ENCODE measurements at places on chromosomes 4 and X. TPM values are rescaled to one million over a fixed set of nuclear protein-coding genes. Genes with fewer than 3 reads are reported as not detected.

The SPANXN4 gene
- not detected for total RNA-seq

The SMR3A gene
- not detected for total RNA-seq

DNA sequence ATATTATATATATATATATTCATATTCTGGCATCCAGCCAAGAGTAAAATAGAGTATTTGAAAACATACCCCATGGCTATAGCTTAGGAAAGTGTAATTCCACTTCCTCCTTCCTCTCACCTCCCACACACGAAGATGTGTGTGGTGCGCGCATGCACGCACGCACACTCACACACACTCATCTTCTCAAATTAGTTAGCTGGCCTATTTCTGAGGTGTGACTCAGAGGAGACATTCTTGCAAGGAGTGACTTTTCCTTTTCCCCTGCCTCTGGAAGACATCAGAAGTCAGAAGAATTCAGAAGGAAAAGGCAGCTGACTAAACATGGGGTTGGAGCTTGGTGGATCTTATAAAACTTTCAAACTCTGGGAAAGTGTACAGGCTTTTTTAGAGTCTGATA lies 8.8 kb downstream of the ENPEP start:
- no peaks in the 10 kb centered on the region for H3K36me3 ChIP-seq
- no peak overlapping the region for H3K27ac ChIP-seq
- H3K4me1 ChIP-seq: peaks cover 5% of the 10 kb centered on the region
- no peak for DNase-seq
- H3K4me3 ChIP-seq: no peak overlapping the region

DNA sequence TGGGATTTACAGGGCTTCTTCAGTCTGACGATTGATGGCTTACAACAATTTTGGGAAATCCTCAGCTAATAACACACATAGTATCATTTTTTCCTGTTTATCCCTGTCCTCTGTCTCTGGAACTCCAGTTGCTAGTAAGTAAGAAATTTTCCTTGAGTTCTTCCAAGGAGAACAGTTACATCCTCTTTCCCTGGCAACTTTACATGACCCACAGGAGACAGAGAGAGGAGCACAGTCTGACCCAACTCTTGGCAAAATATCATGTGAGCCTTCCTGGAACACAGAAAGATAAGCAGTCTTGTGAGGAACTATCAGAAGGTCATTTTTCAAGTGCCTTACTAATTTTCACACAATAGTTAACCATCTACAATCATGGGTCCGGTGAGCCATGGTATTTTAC lies 578.7 kb upstream of the PABPC4L start:
- H3K27me3 ChIP-seq: no peaks in the 10 kb centered on the region
- no peaks in the 10 kb centered on the region for H3K36me3 ChIP-seq
- no peak overlapping the region for H3K4me3 ChIP-seq
- H3K27ac ChIP-seq: no peak overlapping the region
- no peaks in the 10 kb centered on the region for H3K4me1 ChIP-seq

GRCh38 chrX:10110316-10110935 lies 46.3 kb upstream of the CLCN4 start:
- no peaks in the 10 kb centered on the region for H3K27me3 ChIP-seq
- H3K4me1 ChIP-seq: no peaks in the 10 kb centered on the region
- DNase-seq: no peak
- no peaks in the 10 kb centered on the region for H3K36me3 ChIP-seq

DNA sequence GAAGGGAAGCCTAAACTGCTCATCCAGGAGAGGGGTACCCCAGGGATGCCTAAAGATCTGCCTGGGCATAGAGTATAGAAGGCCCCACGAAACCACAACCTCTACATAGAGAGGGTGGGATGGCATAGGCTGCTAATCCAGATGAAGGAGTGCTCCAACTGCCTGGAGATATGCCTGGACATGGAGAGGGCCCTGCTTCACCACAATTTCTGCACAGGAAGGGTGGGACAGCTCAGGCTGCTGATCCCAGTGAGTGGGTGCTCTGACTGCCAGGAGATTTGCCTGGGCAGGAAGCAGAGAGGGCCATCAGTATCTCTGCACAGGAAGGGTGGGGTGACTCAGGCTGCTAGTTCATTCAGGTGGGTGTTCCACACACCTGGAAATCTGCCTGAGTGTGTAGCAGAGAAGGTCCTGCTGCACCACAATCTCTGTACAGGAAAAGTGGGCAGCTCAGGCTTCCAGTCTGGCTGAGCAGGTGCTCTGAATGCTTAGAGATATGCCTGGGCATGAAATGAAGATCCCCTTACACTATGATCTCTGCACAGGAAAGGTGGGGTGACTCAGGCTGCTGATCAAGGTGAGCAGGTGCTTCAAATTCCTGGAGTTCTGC lies 61.1 kb downstream of the ZNF518B start:
- no peaks in the 10 kb centered on the region for H3K36me3 ChIP-seq
- H3K4me1 ChIP-seq: no peaks in the 10 kb centered on the region
- no peak overlapping the region for H3K4me3 ChIP-seq
- DNase-seq: no peak
- no peak overlapping the region for H3K27ac ChIP-seq

- H3K27ac ChIP-seq: no peak overlapping the region
- H3K36me3 ChIP-seq: no peaks in the 10 kb centered on the region
- no peaks in the 10 kb centered on the region for H3K27me3 ChIP-seq
- H3K4me1 ChIP-seq: no peaks in the 10 kb centered on the region
- no peak overlapping the region for H3K4me3 ChIP-seq
- DNase-seq: no peak
These were observed 89.1 kb downstream of the TBC1D9 start for GRCh38 chr4:140666889-140667614.

DNA sequence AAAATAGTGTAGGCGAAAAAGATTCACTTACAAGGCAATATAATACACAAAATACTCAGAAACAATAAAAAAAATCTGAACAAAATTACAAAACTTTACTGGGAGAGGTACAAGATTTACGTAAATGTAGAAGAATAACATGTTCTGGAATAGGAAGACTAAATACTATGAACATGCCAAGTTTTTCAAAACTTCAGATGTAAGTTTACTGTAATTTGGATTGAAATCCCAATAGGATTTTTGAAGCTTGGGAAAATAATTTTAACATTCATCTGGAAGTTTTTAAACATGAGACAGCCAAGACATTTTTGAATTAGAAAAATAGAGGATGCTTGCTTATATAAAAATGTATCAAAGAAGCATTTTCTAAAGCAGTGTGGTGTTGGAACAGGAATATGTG lies 30.5 kb upstream of the CT83 start:
- H3K36me3 ChIP-seq: no peaks in the 10 kb centered on the region
- H3K27ac ChIP-seq: no peak overlapping the region
- H3K4me3 ChIP-seq: no peak overlapping the region
- H3K4me1 ChIP-seq: no peaks in the 10 kb centered on the region
- no peaks in the 10 kb centered on the region for H3K27me3 ChIP-seq

DNA sequence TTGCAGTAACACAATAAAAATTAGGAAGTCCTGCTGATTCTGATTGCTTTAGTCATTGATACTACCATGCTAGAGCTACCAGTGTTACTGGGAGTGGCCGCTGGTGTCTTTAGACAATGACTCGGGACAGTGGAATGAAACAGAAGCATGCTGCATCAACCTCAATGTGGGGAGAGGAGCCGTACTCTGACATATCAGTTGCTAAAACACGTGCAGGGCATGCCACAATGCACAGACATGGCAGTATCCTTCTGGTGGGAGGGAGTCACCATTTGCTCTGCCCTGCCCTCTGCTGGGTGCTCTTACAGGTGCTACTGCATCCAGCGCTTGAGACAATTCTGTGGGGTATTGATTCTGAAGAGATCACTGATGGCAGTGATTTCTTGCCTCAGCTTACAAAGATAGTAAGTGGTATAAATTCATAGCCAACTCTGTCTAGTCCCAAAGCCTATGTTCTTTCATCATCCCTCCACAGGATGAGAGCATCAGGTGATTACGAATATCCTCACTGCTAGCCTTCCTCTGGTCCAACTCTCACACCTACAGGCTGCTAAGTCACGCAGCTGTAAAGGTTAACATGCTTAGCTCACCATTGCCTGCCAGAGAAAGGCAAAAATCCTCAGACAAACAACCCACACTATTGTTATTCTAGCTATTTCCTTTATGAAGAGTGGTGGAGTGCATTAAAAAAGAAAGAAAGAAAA lies 43.7 kb downstream of the NSG1 start:
- no peaks in the 10 kb centered on the region for H3K36me3 ChIP-seq
- DNase-seq: peak; percentile 29
- no peaks in the 10 kb centered on the region for H3K4me1 ChIP-seq
- H3K27ac ChIP-seq: no peak overlapping the region
- H3K4me3 ChIP-seq: no peak overlapping the region

DNA sequence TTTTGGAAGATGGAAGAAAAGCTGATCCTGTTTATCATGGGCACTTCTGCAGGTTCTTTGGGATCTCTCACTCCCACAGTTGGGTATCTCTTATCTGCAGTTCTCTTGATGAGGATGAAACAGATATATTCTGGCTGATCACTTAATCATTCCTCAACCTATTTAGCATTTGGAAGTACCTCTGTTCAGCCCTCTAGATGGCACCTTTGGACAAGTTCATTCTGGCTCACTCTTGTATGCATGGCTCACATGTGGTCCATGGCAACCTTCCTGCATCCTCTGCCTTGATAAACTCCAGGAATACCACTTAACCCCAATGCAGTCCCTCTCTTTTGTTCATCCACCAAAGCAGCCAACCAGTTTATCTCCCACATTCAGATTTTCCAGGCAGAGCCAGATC lies 74.2 kb downstream of the SMARCA5 start:
- DNase-seq: no peak
- H3K36me3 ChIP-seq: no peaks in the 10 kb centered on the region
- H3K4me3 ChIP-seq: no peak overlapping the region
- no peaks in the 10 kb centered on the region for H3K4me1 ChIP-seq
- H3K27me3 ChIP-seq: no peaks in the 10 kb centered on the region
